ENCODE measurements at places on chromosomes 4 and X.

DNA sequence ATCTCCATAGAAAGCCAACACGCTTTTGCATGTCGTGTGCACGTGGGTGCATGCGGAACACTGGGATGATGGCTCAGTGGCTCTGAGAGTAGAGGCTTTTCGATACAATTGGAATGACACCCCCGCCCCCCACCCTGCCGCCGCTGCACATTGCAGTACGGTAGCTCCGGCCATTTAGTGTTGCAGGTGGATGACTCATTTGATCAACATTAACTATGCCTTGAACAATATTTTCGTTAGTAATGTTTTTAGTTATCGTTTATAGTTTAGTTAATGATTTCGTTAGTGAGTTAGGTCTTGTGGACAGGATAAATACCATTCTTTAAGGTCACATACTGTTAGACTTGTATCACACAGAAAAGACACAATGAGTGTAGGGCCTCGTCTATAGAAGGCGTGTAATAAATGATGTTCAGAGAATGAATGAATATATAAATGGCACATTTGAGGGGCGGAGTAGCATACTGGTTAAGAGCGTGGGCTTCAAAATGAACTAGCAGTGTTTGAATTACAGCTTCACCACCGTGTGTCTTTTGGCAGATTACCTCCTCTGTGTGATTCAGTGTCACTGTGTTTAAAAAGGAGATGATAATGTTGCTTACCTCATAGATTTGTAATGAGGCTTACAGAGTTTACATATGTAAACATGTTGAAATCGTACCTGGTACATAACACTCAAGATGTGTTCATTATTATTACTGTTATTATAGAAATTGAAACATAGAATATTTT is 67.2 kb upstream of the TENM3 start:
- no peak for DNase-seq

GRCh38 chr4:26425953-26426352 is 64.3 kb downstream of the CCKAR start:
- no peak for DNase-seq

DNA sequence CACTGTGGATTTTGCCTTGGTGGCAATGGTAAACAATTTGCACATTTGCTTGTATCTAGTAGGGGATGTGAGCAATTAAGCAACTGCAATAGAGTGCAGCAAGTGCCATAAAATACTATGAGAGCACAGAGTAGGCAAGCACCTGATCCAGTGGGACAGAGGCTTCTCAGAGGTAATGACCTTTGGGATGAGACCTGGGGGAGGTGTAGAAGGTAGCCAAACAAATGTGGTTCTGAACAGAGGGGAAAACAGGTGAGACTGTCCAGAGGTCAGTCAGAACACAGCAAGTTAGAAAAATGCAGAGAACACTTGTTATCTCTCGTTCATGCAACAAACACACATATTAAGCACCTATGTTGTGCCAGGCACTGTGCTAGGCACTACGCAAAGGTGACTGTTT is 21.4 kb upstream of the ANK2 start:
- DNase-seq = no peak

DNA sequence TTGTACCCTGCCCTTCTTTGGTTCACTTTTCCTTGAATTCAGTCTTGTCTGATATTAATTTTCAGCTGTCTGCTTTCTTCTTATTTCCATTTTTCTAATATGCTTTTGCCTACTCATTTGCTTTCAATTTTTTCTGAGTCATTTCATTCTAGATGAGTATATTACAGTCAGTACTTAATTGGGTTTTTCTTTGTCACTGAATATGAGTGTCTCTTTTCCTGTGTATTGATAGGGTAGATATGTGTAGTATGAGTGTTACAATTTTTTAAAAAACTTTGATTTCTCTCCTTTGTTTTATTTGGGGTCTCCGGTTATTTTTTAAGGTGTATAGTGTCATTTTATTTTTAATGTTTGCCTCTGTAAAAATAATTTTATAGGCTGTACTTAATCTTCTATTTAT is 222.2 kb downstream of the IDS start:
- no peak for DNase-seq

- DNase-seq = no peak
Measured at GRCh38 chrX:149494844-149495565, 10.1 kb downstream of the IDS start.

DNA sequence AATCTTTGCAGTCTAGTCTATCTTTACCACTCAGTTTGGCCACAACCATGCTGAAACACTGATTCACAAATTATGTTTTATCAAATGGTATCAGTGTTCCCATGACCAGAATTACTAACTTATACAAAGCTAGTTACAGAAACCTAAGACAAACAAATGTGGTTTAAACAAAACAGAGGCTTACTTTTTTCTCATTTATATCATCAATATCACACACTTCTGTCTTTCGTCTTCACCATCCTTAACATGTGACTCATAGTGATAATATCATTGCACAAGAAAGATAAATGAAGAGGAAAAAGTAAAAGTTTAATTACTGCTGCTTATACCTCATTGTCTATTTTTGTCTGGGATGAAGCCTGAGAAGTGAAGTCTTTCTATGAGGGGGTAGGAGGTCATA is 406.6 kb downstream of the PCDH10 start:
- no peak for DNase-seq
